Thymus (tissue), 14 donors: ENCODE measurements at places on chromosomes 7 and 10. TPM values are rescaled to one million over a fixed set of nuclear protein-coding genes. Genes with fewer than 3 reads are reported as not detected.

Gene DDX50
- total RNA-seq: 62.9 TPM

Gene HOXA13
- total RNA-seq: not detected

Gene WDFY4
- 25.1 TPM for total RNA-seq

Gene JAKMIP3
- total RNA-seq: 0.19 TPM

Gene MOGAT3
- total RNA-seq: not detected

Gene DEPP1
- total RNA-seq: 12.2 TPM

Gene MYO3A
- 3.0 TPM for total RNA-seq

DNA sequence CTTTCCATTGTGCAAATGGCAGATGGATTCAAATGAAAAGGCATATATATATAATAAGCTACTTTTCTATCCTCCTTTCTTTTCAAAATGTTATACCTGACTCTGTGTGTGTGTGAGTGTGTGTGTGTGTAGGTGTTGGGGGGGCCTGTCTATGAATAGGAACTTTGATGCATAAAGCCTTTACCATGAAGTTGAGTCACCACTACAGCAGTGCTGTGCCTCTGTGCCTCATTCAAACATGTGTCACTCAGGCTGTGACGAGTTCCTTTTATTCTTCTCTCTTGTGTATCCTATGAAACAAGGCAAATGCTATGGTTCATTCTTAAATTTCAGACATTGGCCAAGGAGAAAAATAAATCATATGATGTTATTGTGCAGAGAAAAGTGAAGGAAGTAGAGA is 52.7 kb upstream of the DKK1 start:
- no peak for DNase-seq

DNA sequence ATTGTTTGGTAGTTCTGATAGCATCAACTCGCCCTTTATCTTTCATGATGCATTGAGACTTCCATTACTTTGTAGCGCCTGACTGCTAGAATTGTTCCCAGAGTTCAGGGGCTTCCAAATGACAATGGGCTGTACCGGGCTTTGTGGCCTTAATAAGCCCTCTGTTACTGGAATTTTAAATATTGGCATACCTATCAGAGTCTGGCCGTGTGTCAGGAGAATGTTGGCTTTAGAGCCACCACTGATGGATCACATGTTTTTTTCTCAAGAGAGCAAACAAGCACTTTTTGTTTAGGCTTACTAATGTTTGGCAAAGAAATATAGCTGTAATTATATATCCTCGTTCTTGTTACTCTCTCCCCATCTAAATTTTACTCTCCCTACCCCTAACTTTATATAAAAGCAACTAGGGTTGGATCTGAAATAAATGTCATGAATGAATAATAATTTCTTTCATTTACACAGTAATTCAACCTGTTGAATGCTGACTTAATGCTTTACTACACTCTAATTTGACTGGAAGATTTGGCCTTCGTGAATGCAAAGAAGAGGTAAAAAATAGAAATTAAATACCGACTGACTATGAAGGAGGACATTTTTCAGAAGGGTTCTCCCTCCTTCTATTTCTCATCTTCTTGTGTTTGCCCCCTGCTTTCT is 396.7 kb downstream of the AUTS2 start:
- DNase-seq: no peak

DNA sequence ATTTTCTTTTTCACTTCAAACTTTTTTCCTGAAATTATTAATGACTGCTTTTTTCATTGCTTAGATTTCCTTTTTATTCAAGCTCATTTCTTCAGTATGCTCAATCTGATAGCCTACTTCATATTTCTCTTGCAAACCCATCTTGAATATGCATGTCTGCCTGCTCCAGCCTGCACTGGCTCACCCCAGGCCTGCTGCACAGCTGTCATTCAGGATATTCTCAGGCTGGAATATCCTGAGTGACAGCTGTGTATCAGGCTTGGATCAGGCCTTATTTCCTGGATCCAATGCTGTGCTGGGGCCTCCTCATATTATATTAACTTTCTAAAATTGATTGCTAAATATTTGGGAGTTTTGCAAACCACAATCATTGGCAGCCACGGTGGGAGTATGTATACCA is 120.2 kb upstream of the TNS3 start:
- no peak for DNase-seq

- DNase-seq: no peak
These were observed 235.4 kb upstream of the HABP2 start for GRCh38 chr10:113317489-113317888.

- no peak for DNase-seq
These were observed 71.3 kb upstream of the ARMC3 start for GRCh38 chr10:22856444-22857074.

DNA sequence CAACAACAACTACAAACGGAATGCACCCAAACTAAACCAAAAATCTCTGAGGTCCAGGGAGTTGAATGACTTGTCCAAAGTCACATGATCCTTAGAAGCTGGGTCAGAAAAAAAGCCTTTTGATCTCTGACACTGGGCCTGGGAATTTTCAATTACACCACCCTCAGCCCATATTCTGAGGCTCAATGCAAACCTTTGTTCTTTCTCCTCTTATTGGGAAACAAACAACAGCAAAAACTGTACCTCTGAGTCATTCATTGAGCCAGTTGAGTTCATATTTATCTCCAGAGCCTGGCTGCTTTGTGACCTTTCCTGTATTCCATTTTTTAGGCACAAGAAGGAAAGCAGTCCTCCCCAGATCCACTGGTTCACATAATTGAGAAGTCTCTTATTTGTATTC is 51.2 kb upstream of the SORCS1 start:
- DNase-seq: no peak

GRCh38 chr7:146492017-146492416 is 375.4 kb downstream of the CNTNAP2 start:
- no peak for DNase-seq

DNA sequence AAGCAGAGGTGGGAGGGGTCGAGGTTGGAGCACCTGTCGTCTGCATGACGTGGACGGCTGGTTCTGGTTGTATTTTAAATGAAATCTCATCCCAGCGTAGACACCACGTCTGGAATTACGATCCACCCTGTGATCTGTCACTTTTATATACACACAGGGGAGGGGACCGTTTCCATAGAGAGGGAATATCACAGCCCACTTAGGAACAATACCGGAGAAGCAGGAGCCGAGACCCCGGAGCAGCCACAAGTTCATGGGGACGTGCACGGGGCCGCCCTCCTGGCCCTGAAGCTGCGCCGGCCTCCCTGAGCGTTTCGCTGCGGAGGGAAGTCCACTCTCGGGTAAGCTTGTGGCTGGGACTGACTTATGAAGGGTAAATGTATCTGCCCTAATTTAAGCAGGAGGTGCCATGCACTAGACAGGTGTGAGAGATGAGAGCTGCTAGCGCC is at the start of gene UCN3:
Gene UCN3, plus strand, starts transcription at position 77 of the 449 bp plus-strand sequence. CDS start 8,755 bp downstream, outside the sequence.
- no peak for DNase-seq

DNA sequence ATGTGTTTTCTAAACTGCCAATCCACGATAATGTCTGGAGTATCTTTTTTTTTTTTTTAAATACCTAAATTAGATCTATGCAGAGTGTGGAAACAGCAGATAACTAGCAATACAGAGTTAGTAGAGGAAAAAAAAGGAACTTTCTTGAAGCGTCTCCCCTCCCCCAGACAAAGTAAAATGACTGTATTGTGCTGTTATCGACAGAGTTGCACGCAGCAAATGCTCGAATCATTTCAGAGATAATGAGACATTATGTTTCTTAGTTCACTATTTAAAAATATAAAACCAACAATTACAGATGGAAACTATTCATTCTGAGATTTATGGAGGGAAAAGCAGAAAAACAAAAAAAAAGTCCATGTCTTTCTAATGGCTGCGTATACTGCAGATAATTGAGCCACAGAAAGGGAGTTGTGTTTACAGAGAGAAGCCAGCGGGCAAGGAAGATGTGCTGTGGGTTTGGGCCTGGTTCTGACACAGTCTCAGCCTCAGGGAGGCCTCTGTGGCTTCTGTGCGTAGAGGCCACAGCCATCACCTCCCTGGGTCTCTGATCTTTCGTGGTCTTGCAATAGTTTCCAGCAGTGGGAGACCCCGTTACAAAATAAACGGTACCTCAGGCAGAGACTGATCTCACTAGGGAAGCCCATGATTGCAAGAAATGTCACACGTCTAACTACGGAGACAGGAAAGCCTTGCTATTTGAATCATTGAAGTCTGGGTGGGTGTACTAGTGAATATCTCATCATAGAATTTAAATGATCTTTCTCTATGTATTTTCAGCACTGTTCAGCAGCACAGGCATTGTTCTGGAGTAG is 19.1 kb upstream of the KLF6 start:
- no peak for DNase-seq
